Stimulated activated CD8-positive, alpha-beta memory T cell treated with anti-CD3 and anti-CD28 coated beads, Interleukin-4, amount 100 ng/mL, for 1 hour (primary cell): ENCODE measurements at places on chromosomes 16 and 17.

DNA sequence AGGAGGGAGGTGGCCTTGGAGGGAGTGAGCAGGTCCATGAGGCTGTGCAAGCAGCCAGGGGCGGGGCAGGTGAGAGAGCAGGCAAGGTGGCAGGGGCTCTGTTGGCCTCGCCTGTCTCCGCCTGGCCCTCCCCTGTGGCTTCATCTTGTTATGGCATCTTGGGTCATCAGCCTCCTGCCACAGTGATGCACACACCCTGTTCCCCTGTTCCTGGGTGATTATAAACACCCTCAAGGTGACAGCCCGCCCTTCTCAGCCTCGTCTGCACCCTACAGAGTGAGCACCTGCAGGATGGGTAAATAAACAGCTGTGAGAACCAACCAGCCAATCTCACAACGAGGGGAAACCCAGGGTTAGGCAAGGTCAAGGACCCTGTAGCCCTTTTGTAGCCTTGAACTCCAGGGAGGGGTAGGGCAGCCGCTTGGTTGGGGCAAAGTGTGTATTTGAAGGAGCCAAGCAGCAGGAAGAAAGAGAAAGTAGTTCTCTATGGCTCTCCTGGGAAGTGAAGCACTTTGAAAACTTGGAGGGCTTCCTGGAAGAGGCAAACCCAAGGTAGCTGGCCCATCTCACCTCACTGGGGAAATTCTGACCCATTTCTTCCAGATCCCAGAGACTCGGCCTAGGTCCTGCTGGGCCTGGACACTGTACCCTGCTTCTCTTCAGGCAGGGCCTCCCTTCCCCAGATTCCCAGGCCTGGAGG is 60.6 kb downstream of the NT5M start:
- DNase-seq = no peak

DNA sequence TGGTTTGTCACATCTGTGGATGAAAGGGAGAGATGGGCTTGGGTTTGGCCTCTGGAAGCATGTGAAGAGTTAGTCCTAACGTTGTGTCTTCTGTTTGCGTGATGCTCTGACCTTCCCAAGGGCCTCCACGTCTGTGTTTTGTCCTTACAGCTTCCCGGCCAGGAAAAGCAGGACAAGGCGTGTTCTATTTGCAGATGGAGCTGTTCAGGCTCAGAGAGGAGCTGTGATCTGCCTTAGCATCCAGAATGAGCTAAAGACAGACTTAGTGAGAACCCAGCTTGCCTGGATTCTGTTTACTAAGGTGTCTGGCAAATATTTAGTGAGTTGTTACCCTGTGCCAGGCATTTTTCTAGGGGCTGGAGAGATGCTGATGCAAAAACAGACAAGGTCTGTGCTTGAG is 282.1 kb downstream of the CBLN1 start:
- no peak for DNase-seq

- DNase-seq = no peak
These were observed 214.9 kb upstream of the MPHOSPH6 start for GRCh38 chr16:82384949-82385348.

DNA sequence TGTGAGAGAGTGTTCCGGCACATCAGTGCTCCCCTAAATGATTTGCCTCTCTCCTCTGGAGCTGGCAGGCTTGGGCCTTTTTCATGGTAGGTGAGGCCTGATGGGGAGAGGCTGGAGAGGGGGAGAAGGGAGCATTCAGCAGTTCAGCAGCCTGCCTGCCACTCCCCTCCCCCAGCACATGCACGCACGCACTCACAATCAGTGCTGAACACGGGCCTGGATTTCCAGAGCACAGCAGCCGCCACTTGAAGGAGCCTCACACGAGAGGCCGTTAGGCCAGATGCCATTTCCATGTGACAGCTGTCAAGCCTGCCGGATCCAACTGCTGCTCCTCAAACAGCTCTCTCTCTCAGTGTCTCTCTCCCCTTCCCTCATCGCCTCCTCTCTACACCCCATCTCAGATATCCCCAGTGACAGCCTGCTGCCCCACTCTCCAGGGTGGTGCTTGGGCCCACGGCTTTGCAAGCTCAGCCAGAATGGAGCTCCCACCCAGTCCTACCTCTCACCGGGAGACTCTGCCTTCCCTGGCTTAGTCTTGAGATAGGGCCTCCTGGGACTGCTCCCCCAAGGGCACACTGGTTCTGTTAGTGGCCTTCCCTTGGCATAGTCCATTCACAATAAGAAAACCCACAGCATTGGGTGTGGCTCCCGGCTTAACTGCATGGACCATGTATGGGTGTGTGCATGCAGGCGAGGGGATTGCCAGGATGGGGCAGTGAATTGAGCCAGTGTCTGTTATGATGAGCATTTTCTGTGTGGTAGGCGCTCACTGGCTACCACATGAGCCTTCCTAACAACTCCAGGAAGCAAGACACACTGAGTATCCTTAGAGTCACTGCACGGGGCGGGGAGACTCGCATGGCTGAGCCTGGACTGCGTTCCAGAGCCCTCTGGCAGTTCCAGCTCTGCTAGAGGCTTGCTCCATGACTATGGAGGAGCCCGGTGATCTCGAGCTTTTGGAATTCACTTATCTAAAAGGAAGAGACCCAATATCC is 226.2 kb downstream of the CCDC182 start:
- no peak for DNase-seq

DNA sequence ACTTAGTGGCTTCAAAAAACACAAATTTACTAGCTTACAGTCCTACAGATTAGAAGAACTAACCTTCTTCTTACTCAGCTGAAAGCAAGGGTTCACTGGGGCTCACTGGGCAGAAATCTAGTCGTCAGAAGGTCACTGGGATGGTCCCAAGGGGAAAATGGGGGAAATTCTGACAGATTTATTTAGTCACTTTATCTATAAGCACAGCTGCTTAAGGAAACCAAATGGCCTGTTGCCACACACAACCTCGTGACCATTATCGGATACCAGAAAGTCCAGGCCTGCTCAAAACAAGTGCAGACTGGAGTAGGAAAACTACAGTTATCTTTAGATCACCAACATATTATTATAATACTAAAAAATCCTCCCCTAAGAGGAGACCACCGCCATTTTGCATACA is 374.6 kb upstream of the ASIC2 start:
- no peak for DNase-seq

GRCh38 chr17:72101526-72101925 is 19.3 kb upstream of the SOX9 start:
- DNase-seq = no peak

- no peak for DNase-seq
These were observed 35.7 kb upstream of the METTL9 start for GRCh38 chr16:21563676-21564075.
